ENCODE measurements at places on chromosomes 1 and 21.

DNA sequence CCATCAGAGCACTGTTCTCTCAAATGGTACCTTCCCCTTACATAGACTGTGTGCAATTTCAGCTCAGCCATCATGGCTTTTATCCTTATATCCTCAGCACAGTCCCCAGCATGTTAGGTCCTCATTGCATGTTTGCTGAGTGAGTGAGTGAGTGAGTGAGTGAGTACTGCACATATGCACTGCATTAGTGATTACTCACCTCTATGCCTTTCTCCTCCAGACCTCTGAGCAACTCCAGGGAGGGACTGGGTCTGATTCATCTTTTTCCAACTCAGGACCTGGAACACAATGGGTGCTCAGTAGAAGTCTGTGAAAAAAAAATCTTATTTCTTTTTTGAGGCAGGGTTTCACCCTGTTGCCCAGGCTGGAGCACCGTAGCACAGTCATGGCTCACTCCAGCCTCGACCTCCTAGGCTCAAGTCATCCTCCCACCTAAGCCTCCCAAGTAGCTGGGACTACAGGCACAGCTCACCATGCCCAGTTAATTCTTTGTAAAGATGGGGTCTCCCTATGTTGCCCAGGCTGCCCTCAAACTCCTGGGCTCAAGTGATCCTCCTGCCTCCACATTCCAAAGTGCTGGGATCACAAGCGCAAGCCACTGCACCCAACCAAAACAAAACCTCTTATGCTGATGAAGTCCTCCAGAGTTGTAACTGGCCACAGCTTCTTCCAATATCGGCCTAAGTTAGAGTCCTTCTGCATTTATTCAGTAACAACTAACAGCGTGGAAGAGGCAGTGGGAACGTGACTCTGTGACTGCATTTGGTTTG lies 23.7 kb downstream of the RNU5D-1 start:
- DNase-seq: no peak

- DNase-seq: no peak
These were observed 391.6 kb downstream of the PBX1 start for GRCh38 chr1:164950541-164950986.

DNA sequence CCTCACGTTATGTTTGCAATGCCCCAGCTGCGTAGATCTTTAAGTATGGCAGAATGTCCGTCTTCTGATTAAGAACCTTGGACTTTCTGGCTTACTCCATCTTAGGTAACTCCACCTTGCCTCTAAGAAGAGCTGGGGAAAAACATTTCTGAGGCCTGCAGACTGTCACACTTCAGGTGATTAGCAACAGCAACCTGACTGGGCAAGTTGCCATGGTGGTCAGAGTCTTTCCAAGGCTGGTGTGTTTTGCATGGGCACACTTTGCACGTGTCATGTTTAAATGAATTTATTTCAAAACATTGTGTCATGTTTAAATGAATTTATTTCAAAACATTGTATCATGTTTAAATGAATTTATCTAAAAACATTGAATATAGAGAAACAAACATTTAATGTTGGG lies 811 bp downstream of the KPRP start:
- DNase-seq: no peak

DNA sequence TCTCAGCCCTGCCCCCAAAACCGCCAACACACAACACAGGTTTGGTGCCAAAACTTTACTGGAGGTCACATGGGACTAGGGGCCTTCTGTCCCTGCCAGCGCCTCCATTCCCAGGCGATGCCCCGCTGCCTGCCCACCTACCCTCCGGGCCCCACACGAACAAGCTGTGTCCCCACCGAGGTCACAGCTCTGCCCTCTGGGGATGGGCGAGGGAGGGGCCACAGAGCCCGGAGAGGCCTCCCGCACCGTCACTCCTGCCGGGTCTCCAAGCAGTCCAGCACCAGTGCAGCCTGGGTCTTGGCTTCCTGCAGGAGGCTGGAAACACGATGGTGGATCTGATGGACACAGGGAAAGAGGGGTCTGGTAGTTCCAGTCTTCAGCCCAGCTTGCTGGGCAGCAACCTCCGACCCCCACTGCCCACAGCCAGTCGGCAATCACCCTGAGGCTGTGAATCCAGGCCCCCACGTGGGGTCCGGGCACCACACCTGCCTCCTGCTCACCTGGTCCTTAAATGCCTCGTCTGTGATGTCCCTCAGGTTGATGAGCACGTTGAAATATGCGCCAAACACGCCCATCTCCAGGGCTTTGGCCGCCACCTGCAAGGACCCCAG lies 18.5 kb downstream of the FTCD start:
- DNase-seq: no peak

DNA sequence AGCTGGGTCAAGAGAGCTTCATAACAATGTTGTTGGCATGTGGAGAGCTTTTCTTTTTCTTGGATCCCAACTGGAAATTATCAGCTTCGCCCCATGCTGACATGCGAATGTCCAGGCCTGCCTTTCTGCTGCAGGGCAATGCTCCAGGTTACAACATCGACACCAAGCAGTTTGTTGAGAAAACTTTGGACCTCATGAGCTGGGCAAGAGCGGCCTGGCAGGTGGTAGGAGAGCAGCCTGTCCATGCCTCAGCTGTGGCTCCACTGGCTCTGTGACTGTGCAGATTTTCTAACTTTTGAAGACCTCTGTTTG lies 41.4 kb downstream of the MTARC1 start:
- no peak for DNase-seq

DNA sequence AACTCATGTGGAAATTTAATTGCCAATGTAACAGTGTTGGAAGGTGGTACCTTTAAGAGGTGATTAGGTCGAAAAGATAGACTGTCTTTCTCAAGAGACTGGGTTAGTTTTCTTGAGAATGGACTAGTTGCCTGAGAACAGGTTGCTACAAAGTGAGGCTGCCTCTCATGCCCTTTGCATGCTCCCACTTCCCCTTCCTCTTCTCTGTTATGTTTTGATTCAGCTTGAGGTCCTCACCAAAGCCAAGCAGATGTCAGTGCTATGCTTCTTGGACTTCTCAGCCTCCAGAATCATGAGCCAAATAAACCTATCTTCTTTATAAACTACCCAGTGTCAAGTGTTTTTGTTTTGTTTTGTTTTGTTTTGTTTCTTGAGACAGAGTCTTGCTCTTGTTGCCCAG lies 187.0 kb upstream of the RUNX1 start:
- no peak for DNase-seq

DNA sequence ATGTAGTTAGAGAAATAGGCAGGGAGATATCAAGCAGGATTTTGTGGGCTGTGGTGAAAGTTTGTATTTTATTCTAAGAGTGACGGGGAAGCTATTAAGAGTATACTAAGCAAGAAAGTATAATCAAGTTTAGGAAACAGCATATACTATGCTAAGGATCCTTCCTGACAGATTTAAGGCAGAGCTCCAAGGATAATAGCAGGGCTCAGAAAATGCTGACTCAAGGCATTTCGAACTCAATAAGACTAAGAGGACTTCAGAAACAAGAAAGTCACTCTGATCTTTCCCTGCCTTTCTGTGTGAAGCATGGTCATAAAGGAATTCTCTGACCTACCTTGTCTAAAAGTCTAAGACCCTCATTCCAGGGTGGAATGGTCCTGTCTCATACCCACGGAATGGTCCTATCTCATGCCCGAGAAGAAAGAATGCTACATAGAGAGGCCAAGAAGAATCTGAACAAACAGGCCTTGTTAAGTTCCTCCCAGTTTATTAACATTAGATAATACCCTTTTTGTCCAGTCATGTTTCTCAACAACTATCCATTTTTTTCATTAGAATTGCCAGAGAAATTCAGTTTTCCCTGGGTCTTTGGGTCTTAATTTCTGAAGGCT lies 59.1 kb downstream of the HFM1 start:
- DNase-seq: no peak

DNA sequence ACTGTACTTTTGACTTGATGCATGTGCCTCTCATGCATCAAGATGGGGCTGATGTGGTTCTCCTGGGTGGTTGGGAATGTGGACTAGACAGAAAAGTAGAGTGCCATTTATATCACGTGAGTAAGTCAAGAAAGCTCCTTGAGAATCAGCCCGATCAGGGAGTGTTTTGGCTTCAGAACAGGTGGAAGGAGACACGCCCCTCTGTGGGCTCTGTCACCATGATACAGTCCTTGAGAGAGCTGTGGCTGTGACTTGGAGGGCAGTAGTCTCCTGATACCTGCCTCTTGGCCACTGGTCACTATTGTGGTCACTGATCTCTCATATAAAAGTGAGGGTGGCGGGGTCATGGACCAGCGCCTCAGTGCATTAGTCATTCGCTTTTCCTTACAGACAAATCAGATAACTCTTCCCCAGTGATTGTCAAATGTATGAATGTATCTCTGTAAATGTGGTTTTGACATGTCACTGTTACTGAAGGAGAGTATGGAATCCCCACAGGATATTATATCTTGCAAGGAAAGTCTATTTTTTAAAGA lies 8.9 kb upstream of the C4BPB start:
- no peak for DNase-seq

- DNase-seq: no peak
These were observed 12.3 kb upstream of the CTRC start for GRCh38 chr1:15425958-15426357.

- DNase-seq: no peak
These were observed 4.1 kb downstream of the SEMA4A start for GRCh38 chr1:156157506-156157905.

DNA sequence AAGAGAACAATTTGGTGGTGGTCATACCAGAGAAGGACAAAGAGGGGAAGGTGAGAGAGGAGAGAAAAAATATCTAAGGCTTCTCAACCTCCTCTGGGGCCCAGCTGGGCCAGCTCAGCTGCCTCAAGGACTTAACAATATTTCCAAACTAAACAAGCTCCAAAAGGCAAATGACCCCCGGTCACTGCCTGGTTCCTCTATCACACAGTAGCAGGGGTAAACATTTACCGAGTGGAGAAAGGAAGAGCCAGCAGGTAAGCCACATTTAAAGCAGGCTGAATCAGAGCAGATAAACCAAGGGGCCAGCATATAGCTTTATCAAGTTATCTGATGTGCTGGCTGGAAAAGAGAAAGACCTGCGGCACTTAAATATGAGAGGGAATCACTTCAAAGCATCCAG lies 102.1 kb downstream of the KCND3 start:
- no peak for DNase-seq

DNA sequence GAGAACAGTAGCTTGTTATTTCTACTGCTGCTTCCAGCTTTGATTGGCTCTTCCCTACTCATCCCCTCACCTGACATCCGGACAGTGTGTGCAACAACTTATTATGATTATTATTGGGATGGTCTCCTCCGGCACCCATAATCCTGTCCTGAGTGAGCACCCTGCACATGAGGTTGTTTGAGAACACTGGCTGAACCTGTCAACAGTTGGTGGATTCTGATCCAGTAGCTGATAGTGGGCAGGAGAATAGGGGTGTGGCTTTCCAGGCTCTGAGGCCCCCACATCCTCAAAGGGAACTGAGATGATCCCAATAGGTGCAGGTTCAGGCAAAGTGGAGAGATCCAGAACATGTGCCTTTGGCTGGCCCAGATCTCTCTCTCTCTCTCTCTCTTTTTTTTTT lies 60.5 kb downstream of the RUNX1 start:
- DNase-seq: no peak

DNA sequence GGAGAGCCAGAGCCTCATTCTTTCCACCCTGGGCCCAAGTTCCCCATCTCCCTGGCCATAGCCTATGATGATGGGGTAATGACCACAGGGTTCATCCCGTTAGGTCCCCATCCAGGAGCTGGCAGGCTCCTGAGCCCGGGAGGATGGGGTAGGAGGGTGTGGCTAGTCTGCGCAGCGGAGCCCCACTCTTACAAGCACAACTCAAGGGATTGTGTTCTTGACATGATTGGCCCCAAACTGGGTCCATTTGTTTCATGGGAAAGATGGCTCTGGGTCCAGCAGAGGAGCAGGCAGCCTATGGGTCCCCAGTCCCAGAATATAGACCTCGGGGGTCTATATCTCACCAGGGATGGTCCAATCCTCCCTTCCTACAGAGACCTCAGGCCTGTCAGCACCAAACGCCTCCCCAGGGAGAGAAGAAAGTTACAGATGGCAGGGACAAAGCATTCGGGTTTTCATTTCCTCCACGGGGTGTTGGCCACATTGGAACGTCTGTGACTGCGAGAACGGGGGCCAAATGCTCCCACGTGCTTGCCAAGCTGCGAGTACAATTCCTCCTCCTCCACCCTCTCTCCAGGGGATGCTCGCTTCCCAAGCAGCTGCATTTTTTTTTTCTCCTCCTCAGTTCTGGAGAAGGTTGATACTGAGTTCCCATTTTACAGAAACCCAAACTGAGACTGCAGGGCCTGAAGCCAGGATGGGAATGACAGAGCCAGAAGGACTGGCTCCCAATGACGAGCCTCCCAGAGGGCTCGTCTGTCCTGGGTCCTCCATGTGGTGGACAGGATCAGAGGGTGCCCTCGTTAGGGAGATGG lies 71.0 kb downstream of the DHRS3 start:
- no peak for DNase-seq

DNA sequence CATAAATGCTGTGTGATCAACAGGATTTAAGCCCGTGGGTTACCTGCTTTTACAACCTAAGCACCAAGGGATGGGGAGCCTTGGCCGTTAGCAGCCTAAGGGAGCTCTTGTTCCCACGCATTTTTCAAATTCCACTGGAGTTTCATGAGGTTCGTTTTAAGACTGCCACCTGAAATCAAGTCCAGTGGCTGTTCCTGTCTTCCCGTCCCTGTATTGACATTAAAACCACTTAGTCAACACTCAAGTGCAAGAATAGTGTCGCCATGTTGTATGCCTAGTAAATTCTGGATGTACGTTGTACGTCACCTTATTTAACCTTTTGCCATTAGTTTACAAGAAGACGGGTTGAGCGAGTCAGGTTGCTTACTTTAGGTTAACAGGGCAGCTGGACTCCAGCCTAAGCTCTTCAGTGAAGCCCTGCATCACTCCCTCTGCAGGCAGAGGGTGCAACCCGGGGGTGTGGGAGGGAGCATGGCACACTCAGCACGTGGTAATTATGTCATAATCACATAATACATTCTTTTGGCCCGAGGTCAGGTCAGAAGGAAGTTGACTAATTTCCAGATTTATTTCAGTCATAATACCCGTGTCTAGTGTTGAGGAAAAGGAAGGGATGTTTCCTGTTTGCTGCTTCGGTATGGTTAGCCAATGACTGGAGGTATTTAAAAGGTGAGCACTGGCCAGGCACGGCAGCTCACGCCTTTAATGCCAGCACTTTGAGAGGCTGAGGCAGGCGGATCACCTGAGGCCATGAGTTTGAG lies 42.5 kb downstream of the CNST start:
- DNase-seq: peak; percentile 20
